ENCODE measurements at places on chromosomes 4 and X.

GRCh38 chr4:17597517-17597916 lies 16.9 kb upstream of the MED28 start:
- no peak for DNase-seq

DNA sequence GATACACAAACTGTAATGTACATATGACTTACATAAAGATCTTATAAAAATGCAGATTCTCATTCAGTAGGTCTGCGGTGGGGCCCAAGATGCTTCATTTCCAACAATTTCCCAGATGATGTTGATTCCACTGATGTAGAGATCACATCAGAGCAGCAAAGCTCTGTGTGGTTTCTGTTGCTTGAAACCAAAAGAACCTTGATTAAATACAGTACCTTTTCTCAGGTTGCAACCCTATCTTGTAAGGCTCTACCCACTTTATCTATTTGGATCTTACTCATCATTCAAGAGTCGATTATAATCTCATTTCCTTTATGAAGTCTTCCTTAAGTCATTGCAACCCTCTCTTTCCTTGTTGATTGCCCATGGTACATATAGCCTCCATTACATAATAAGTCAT lies 816.8 kb downstream of the RPA4 start:
- no peak for DNase-seq

GRCh38 chr4:163534056-163534455 lies 39.6 kb downstream of the TMA16 start:
- DNase-seq = no peak

DNA sequence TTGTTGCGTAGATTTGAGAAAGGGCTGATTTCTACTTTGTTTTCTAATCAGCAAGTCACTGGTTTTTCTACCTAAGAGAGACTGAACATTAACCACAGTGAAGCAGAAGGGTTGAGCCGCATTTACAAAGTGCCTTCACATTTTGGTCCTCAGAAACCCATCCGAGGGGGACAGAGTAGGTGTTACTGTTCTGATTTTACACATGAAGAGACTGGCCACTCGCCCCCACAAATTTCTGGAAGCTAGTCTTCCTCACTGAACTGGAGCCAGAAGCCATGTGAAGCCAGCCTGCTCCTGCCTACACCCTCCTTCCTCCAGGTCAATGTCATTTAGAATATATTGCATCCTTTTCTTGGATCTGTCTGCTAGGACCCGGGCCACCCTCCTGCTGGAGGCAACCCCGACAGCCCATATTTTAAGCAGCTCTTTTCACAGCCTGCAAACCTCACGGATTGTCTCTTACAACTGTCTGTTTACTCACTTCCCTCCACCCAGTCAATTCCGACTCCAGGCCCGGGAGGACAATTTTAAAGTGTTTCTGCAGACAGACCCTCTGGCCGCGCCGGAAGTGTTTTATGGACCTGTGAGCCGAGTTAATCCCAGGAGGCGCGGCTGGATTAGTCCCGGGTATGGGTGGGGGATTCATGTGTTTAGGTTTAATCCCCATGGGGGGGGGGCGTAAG lies 73.2 kb upstream of the BCOR start:
- DNase-seq = no peak

DNA sequence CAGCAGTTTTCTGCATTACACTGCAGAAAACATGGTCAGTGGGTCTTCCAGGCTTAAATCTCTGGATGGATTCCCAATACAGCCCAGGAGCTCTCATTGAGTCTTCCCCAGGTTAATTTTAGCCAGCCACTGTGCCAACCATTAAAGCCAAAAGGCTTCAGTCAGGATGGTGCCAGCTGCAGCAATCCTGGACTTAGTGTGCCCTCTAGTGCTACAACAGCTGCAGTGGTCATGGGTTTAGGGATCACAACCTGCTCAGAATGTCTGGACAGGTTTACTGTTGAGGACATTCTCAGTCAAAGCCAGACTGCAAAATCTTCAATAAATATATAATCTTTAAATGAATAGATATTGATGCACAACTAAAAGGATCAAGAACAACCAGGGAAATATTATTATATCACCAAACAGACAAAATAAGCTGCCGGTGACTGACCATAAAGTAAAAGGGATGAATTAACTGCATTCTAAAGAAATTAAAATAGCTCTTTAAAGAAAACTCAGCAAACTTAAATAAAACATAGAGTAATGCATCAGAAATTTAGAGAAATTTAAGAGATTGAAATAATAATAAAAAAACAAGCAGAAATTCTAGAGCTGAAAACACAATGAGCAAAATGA lies 639.9 kb downstream of the SPOCK3 start:
- no peak for DNase-seq

DNA sequence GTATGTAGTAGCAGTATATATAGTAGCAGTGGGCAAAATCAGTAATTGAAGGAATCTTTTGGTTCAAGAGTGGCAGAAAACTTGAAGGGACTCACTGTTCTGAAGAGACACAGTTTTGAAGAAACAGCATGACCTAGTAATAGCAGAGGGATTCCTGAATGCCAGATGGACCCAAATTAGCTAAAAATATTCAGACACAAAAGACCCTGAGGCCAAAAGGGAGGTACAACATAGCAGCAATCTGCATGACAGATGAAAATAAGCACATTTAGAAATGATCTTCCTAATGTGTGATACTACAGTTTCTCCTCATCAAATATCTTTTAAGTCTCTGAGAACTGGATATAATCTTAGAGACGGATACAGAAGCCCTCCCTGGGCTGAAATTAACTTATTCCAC lies 536.6 kb downstream of the PPARGC1A start:
- DNase-seq = no peak

DNA sequence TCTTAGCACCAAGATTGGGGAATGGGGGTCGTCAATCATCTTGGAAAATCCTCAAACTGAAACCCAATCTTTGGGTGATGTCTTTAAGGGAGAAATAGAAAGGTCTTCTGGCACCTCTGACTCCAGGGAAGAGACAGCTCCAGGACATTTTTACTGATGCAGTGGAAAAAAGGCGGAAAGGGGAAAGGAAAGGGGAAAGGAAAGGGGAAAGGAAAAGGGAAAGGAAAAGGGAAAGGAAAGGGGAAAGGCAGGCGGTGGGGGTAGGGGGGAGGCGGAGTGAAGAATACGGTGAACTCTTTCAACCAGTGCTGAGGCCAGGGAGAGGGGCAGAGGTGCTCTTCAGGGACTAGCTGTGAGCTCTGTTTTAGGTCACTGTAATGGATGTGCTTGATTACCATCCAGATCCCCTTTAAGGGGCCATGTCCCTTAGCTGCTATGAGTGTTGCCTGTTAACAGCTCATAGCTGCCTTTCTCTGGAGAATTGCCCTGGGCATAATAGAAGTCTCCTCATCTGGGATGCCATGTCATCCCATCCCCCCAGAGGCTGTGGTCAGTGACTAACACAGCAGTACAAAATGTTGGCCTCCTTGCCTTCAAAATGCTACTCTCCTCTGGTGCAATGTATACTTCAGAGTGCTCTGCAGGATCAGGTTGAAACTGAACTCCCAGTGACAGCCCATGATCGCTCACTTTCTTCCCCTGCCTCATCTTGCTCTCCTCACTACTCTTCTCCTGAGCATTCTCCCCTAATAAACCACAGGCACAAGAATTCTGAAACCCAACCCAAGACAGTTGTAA lies 92.4 kb upstream of the AP1S2 start:
- no peak for DNase-seq

- no peak for DNase-seq
Measured at GRCh38 chrX:124895947-124896346, 423.7 kb upstream of the TEX13C start.

GRCh38 chrX:40644821-40645358 lies 2.5 kb downstream of the CXorf38 start:
- DNase-seq = no peak

- DNase-seq = no peak
Measured at GRCh38 chrX:13649838-13650237, 3.1 kb upstream of the TCEANC start.

DNA sequence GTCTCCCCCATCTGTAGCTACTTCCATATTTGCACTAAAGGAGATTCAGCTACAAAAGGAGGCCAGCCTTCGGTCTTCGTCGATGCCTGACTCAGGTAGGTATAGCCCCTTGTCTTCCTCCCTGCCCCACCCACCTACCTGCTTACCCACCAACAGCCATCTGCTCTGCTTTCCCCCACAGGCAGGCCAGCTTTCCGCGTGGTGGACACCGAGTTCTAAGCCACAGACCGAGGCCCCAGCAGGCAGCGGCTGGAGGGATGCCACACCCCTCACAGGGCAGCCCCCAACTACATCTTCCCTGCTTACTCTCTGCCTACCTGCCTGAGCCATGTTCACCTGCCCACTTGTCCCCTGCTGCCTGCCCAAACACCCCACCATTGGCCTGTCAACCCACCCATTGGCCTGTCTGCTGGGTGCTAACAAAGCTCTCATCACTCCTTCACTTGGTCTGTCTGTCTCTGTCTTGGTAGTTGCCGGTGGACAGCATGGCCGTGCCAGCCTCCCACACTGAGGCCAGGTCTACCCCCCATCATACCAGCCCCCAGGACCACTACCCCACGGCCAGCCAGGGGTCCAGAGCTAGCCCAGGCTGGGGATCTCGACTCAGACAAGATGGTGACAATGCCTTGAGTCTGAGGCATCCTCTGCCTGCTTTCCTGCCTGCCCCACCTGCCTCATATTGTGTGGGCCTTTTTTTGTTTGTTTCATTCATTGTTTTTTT lies 4.1 kb upstream of the USP11 start:
- no peak for DNase-seq

GRCh38 chrX:32966821-32967355 lies 244.5 kb downstream of the DMD start:
- DNase-seq = no peak

DNA sequence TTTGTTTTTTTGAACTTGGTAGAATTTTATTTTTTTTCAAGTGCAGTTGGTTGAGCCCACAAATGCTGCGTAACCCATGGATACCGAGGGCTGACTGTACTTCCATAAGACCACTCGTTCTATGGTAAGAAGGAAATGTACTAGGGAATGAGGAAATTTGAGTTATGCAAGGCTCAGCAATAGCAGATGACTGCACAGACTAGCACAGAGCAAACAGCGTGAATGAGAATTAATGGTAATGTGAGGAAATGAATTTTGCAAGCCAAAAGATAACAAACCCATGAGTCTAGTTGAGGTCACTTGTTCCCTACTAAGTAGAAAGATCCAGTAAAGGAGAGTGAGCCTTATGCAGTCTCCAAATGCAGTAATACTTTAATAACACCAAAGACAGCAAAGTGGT lies 17.4 kb downstream of the GSPT2 start:
- no peak for DNase-seq

DNA sequence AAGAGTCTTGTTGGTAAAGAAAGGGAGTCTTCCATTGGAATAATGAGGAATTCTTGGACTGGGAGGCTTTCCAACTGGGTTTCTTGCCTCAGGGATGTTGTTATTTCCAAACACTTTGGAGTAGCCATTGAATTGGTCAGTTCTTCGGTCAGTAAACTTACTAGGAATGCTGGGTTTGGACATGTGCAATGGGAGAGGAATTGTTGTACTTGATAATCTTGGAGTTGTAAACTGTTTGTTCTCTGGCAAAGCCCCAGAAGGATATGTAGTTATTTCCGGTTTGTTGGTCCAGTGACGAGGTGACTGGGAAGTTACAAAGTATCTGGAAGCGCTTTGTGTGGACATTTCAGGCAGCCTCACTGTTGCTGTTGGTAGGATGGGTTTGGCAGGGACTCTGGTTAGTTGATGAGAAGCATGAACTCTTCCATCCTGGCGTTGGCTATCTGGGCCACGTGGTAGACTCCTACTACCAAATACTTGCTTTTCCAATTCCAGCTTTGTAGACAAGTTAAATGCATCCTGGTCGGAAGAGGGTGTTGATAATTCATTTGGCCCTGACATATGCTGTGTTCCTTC lies 25.9 kb downstream of the MXRA5 start:
- DNase-seq = no peak

DNA sequence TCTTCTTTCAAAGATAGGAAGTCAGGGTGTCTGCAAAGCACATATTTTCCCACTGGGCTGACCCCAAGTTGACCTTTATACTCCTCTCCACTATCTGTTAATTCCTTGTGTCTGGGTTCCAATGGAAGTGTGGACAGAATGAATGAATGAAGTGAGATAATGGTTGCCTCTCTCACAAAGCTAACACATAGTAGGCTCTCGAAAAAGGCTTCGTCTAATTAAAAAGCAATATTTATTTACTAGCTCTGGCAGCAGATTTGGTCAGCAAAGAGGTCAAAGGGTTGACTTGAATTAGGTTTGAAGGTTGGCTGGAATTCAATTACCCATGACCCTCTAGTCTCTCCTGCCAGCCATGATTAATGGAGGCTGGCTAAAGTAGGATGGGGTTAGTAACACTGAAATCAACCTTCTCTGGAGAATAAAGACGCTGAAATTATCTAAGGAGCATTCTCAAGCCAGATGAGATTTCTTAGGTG lies 280.3 kb upstream of the KLF3 start:
- DNase-seq = no peak

GRCh38 chr4:111813555-111814140 lies 331.6 kb upstream of the FAM241A start:
- DNase-seq = no peak

DNA sequence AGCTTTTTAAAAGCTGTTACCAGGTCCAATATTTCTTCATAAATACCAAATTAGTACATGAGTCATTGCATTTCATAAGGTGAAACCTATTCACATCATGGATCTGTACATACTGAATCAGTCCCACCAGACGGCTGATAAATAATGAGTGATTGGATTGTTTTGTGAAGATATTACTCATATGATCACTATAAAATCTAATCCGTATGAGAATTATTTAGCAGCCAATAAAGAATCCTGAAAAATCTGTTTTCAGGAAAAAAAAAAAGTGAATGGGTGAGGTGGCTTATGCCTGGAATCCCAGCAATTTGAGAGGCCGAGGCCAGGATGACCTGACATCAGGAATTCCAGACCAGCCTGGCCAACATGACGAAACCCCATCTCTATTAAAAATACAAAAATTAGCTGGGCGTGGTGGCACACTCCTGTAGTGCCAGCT lies 438.1 kb downstream of the INPP4B start:
- no peak for DNase-seq

GRCh38 chr4:67718848-67719247 lies 17.9 kb upstream of the UBA6 start:
- no peak for DNase-seq

DNA sequence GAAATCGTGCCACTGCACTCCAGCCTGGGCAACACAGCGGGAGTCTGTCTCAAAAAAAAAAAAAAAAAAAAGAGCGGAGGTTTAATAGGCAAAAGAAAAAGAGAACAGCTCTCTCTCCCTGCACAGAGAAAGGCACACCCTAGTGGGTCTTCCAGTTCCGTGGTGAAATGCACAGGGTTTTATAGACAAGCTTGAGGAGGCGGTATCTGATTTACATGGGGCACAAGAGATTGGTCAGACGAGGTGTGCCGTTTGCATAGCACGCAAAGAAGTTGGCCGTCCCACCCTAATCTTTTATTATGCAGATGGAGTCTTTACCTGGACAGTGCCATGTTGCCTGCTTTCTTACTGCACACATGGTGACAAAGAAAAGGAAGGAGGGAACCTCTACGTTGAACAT lies 33.5 kb upstream of the REST start:
- no peak for DNase-seq

- DNase-seq = no peak
Measured at GRCh38 chr4:109944591-109944990, 31.9 kb downstream of the EGF start.

GRCh38 chr4:38566806-38567398 lies 97.1 kb upstream of the KLF3 start:
- DNase-seq = no peak

GRCh38 chr4:187390646-187391045 lies 604.9 kb upstream of the ZFP42 start:
- DNase-seq = no peak

- no peak for DNase-seq
Measured at GRCh38 chr4:84235126-84235944, 263.8 kb downstream of the NKX6-1 start.

- no peak for DNase-seq
Measured at GRCh38 chr4:178738026-178738425, 1295.8 kb upstream of the AGA start.

GRCh38 chr4:166662266-166662843 lies 571.9 kb downstream of the SPOCK3 start:
- DNase-seq = no peak
